ENCODE measurements at places on chromosomes 11 and 22.

- no peak for DNase-seq
These were observed 29.5 kb upstream of the RAB1B start for GRCh38 chr11:66238786-66239413.

DNA sequence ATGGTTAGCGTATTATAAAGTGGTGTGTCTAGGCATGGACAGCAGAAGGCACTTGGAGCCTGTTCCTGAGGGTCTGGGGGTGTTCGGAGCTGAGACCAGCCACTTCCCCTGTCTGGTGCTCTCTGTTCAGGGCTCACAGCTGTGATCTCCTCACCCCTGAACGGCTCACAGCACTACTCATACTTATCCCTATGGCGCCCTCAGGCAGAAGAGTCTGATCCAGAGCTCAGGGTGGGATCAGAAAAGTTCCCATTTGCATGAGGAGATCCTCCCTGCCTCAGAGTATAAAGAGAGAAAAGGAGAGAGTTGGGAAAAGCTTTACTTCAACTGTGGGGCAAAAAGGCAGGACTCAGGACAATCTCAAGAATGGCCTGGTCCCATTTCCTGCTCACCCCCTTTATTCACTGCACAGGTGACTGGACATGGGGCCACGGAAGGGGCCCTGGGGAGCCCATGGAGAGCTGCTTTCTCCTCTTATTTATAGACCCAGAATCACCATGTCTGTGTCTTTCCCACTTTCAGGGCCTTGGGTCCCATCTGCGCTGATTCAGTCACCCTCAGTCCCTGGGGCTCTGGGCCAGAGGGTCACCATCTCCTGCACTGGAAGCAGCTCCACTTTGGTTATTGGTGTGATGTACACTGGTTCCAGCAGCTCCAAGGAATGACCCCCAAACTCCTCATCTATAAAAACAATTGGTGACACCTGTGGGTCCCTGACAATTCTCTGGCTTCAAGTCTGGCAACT is 97.0 kb upstream of the TOP3B start:
- no peak for DNase-seq

DNA sequence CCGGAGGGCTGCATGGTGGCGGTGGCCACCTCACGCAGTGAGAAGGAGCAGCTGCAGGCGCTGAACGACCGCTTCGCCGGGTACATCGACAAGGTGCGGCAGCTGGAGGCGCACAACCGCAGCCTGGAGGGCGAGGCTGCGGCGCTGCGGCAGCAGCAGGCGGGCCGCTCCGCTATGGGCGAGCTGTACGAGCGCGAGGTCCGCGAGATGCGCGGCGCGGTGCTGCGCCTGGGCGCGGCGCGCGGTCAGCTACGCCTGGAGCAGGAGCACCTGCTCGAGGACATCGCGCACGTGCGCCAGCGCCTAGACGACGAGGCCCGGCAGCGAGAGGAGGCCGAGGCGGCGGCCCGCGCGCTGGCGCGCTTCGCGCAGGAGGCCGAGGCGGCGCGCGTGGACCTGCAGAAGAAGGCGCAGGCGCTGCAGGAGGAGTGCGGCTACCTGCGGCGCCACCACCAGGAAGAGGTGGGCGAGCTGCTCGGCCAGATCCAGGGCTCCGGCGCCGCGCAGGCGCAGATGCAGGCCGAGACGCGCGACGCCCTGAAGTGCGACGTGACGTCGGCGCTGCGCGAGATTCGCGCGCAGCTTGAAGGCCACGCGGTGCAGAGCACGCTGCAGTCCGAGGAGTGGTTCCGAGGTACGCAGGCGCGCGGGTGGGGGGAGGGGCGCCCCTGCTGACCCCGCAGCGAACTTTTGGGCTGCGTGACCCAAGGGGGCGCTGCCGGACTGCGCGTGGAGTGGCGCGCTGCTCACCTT is 670 bp downstream of the NEFH start:
- peak; percentile 68 for DNase-seq

DNA sequence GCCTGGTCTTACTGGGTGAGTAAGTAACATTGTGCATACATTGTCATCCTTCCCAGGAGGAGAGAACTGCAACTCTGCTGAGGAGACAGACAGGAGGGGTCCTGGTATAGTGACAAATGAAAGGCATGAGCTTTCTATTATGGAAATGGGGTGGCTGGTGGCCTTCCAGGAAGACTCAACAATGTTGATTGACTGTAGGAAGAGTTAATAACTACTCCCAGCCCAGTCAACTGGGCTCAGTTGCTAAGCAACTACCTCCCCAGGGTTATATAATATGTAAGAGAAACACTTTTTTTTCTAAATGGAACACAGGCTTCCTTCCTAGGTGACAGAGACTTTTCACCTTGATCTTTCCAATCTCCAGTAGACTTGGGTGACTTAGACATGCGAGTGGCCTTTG is 28.2 kb downstream of the SEZ6L start:
- no peak for DNase-seq

DNA sequence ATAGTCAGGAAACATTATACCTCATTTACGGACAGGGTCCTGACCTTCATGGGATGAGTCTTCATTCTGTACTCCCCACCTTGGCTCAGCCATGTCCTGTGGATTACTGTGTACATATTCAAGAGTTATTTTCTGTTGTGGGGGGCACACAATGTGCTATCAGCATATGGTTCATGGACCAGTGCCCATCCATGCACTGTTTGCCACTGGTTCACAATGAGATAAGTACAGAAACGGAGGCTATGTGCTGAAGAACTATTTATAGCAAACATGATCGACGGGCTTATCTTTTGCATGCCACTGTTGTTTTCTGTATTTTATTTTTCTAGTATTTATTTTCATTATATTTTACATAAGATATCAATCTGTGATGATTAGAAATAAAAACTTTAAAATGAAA is 56.4 kb upstream of the CCDC89 start:
- no peak for DNase-seq

GRCh38 chr11:134765565-134765964 is 353.5 kb upstream of the B3GAT1 start:
- no peak for DNase-seq

DNA sequence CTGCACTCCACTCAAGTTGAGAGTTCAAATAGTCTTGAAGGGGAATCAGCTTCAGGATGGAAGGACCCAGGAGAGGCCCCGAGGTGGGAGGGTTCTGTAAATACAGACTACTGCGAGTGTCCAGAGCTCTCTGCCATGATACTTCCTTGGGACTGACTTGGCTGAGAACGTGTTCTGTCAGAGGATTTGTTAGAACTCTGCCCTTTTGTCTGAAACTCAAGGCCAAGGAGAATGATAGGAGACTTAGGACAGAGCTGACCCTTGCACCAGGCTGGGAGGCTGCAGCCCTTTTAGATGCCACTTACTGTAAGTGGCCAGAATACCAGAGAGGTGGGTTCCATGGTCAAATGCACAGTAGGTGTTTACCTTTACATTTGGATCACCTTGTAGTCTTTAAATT is 2.9 kb upstream of the ATF4 start:
- no peak for DNase-seq

- DNase-seq = peak; percentile 48
These were observed 7.5 kb downstream of the SERPIND1 start for GRCh38 chr22:20781272-20781990.

DNA sequence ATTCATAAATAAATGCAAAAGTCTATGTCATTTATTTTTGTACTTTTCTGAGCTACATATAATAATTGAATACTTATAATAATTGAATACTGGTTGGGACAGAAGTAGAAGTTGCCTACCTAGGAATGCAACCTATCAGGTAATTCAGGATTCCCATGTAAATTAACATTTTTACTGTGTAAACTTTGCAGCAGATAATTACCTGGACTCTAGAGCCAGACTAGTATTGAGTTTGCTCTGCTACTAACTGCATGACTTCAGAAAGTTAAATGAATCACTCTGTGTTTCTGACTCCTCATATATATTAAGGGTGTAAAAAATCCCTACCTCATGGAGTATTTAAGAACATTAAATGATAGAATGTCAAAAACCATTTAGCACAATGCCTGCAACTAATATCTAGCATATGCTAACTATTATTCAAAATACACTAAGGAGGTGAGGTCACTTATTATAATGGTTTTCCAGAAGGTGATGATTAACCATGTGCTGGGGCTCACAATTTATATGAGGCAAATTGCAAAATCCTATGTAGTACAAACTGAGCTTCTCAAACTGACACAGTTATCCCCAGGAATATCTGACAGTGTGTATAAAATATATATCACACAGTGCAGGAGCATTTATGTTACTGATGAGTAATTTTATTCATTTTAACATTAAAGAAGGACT is 138.1 kb upstream of the ANO3 start:
- no peak for DNase-seq

GRCh38 chr11:7591987-7592386 is 78.2 kb downstream of the PPFIBP2 start:
- no peak for DNase-seq

DNA sequence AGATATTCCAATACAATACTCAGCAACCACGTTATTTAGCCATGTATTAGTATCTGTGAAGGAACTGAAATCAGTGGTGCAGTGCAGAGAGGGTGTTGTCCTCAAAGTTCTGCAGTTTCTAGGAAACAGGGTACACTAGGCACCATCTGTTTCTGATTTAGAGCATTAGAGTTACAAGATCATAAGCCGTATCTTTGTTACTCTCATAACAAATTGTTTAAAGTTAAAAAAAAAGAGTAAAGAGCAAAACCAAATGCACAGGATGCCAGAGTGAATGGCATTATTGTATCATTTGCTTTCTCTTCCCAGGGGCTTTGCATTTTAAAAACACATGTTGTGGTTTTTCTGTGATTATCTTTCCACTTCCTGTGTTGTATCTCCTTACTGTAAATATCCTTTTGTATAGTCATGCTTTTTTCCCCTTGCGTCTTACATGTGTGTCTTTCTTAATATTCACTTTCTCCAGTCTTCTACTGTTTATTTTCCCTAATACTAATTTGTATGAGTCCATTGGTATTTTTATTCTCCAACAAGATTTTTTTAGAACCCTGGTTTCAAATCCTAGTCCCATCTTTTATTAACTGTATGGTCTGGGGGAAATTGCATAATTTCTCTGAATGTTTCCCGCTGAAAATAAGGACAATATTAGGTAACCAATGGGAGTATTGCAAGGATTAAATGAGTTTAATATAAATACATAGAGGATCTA is 15.2 kb upstream of the NUP160 start:
- DNase-seq = peak; percentile 68

DNA sequence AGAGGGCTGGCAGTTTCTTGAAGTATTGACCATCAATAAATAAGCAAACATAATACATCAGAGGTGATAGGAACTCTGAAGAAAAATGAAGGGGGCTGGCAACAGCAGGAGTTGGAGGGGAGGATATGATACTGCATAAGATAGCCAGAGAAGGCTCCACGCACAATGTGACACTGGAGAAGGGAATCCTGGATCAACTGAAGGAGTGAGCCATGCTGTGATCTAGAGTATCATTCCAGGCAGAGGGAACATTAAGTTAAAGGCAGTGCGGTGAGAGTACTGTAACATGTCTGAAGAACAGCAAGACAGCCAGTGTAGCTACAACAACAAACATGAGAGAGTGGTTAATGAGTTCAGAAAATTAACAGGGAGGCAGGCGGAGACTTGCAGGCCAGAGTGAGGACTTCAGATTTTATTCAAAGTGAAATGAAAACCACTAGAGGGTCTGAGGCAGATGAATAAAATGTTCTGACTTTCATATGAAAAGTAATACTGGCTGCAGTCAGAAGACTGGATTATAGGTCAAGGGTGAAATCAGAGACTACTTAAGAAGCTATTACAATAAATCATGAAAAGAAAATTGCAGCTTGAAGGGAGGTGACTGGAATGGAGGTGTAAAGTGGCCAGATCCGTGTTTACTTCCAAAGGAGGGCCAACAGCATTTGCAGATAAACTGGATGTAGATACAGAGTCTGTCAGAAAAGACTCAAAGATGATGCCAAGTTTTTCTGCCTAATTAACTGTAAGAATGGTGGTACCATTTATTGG is 49.4 kb downstream of the RRAS2 start:
- DNase-seq = no peak

GRCh38 chr11:27431808-27432207 is 40.8 kb downstream of the LGR4 start:
- DNase-seq = no peak

DNA sequence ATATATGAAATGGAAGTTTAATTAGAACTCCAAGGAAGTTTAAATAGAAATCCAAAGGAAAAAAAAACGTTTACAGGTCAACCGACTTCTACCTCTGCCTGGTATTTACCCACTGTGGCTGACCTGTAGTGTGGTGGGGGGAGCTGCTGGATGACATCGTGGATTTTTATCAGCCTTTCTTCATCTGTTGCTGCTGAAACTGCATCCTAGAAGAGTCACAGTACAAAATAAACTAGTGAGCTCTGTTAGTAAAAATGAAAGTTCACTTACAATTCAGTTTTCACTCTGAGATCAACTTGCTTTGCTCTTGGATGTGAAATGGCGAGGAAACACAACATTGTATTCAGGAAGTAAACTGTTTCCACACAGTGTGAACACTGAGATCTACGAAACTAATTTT is 43.2 kb upstream of the TP53AIP1 start:
- no peak for DNase-seq

GRCh38 chr11:1307163-1307870 is 2.1 kb downstream of the TOLLIP start:
- no peak for DNase-seq

DNA sequence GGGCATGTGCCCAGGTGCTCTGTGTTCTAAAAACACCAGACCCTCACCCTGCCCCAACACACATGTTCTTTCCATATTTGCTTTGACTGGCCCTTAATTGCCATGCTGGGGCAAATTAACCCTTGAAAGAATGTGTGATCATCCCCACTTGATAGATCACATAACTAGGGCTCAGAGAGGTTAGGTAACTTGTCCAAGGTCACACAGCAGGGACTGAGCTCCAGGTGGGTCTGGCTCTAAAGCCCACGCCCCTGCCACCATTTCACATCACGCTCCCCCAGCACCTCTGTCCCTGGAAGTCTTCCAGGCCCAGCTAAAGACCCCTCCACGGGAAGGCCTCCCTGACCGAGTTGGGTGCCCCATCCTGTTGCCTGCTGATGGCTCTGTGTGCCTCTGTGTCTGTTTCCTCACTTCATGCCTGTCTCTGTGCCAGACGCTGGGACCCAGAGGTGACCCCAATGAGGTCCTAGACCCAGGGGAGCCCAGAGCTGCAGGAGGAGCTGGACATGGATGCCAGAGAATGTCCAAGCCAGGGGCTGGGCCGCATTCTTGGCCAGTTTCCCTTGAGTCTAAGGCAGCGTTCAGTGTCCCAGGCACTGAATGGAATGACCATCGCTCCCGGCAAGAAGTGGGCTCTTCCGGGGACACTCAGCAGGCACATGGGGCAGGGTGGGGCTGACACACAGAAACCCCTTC is 79.7 kb downstream of the MYO7A start:
- no peak for DNase-seq

DNA sequence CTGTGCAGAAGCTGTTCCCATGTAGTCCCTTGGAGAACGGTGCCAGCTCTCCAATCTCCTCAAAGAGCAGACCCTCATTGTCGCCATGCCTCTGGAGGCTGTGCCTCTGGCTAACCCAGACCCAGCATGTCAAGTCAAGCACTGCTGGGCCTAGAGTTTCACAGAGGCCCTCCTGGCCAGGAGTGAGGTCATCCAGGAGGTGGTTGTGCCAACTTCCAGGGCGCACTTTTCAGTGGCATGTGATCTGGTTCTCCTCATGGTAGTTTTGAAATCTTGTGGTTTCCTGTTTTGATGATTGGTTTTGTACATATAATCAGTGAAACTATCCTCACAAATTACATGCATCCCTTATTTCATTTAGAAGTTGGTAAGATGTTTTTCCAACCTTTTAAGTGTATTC is 78.9 kb downstream of the PPFIBP2 start:
- DNase-seq = no peak
